ENCODE measurements at places on chromosomes 3 and 15.
A peak's percentile ranks its signal among the peaks of the same experiment; 100 is the strongest.

GRCh38 chr15:47507221-47507985 lies 209.9 kb upstream of the SEMA6D start:
- DNase-seq: no peak

- no peak for DNase-seq
Measured at GRCh38 chr3:162704238-162704637, 1207.6 kb downstream of the OTOL1 start.

DNA sequence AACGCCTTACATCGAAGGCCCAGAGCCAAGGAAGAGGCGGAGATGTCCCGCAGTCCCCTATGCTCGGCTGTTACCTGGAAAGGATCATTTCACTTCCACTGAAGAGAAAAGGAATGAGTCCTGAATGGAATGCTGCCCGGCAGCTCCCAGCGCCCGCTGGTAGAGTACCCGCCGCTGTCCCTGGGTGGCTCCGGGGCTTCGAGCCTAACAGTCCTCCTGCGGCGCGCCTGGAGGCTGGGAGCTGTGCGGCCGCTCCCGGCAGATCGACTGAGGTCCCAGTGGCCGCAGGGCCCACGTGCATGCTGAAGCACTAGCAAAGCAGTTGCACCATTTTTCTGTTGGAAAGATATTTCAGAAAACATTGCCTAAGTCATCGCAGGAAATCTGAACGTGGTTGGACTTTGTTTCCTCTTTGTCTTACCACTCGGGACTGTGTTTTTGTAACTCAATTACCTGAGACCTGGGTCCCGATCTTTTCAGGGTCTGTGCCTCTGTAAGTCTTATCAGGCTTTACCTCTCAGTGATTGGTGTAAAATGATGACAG lies 984 bp downstream of the RNU6-1 start:
- no peak for DNase-seq

DNA sequence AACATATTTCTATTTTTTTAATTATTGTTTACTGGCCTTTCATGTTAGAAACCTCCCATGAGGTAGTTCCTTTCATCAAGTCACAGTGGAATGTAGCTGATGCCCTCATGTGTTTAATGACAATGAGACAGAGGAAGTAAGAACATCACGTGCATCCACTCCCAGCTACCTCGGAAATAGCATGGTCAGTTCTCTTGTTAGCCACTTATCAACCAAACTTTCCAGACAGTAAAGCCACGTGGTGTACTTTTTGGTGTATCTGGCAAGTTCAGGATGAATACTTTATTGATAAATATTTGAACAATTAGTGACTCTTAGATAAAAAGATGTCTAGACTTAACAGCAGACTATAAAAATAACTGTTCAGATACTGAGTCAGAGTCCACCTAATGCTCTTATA lies 781.7 kb downstream of the MECOM start:
- no peak for DNase-seq

DNA sequence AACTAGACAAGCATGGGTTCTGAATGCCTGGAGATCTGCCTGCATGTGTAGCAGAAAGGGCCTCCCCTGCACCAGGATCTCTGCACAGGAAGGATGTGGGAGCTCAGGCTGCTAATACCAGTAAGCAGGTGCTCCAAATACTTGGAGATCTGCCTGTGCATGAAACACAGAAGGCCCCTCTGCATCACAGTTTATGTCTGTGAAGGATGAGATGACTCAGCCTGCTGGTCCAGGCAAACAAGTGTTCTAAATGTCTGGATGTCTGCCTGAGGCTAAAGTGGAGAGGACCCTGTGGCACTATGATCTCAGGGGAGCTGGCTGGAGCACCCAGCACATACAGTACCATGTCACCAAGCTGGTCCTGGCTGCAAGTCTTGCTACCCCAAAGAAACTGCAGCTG lies 678.8 kb downstream of the MCTP2 start:
- no peak for DNase-seq

DNA sequence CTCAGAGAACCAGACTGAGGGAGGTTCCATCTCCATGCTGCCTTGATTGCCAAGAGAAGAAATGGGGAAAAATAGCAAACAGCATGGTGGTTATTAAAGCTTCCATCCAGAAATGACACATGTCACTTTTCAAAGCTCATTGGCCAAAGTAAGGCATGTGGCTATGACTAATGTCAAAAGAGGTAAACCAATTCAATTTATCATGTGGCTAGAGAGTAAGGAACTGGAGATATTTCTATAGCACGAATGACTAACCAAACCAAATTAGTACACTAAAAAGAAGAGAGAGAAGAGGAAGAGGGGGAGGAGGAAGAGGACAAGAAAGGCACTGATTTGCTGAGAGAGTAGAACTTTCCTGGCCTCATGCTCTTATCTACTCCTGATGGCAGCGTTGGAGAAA lies 115.2 kb upstream of the SLC6A11 start:
- DNase-seq: no peak

DNA sequence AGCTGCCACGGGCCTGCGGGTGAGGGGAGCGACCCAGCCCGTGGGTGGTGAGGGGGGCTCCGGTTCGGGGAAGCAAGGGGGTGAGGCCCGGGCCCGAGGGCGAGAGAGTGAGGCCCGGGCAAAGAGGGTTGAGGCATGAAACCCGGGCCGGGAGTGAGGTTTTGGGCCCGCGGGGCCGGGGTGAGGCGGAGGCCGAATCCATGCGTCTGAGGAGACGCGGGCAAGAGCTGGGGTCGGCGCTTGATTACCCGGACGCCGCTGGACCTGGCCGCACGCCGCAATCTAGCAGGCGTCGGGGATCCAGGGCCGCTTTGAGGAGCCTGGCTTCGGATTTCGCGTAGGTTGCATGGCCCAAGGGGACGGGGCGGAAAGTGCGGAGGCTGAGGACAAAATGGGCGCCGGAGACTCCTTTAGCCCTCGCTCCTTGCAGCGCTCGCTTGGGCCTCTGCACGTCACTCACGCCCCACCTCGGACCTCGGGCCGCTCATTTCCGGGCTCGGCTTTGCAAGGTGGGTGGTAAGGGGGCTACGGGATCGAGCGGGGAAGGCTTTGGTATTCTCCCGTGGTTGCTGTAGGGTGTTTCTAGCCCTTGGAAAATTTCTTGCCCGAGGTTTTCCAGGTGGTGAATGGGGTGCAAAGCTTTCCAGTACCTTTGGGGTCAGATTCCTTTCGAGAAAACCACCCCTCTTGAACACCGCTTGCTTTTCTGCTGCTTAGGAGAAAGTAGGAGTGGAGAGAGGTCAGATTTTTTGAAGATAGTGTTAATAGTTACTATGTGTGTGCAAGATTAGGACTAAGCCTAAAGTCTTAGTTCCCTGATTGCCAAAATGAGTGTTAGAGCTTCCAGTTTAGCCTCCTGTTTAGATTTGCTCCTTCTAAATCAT lies 827 bp downstream of the SLC25A36 start:
- DNase-seq: peak; percentile 1

DNA sequence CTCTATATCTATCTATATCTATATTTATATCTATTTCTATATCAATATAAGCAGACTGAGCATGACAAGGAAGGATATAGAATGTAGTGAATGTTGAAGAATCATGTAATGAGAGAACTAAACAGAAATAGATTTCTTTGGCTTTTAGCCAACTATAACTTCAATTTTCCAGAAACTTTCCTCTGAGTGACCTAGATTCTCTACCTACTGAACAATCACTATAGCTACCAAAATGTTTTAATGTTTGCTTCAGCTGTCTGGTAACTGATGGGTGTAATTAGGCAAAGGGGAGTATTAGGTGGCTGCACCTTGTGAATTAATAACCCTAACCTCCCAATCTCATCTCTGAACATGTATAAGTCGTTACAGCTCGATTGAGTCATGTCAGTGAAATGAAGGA lies 76.4 kb upstream of the ROBO1 start:
- no peak for DNase-seq

- no peak for DNase-seq
Measured at GRCh38 chr3:80334534-80334933, 566.7 kb upstream of the ROBO1 start.

DNA sequence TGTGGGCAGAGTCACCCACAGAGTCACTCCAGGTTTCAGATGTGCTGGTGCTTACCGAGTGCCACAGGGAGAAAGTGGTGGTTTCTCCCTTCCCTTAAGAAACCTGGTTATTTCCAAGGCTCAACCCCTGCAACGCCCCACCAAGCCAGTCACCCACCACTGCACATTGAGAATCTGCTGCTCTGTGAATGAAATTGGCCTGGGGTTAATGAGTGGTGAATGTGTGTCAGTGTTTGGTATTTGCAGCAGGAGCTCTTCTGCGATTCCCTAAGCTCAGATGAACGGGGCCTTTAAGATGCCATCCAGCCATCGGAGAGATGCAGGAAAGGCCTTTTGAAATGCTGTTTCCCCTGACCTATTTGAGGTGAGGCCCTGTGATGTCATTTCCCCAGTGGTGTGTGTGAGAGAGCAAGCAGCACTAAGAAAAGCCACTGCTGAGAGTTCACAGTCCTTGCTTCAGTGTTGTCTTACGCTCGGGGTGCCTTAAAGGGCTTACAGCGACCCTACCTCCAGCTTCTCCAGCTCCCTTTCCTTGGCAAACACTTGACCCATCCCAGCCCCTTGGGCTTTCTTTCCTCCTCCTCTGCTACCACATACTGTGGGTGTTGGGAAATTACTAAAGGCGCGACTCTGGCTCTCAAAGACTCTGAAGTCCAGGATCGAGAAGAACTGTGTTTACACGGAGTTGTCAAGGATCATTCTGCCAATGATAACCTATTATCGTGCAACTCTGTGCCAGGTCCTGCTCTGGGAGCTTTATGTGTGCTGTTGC lies 68.9 kb downstream of the SMAD3 start:
- no peak for DNase-seq
